Natural killer cell (primary cell): ENCODE measurements at places on chromosomes 3 and 15. TPM values are rescaled to one million over a fixed set of nuclear protein-coding genes. Genes with fewer than 3 reads are reported as not detected.

DNA sequence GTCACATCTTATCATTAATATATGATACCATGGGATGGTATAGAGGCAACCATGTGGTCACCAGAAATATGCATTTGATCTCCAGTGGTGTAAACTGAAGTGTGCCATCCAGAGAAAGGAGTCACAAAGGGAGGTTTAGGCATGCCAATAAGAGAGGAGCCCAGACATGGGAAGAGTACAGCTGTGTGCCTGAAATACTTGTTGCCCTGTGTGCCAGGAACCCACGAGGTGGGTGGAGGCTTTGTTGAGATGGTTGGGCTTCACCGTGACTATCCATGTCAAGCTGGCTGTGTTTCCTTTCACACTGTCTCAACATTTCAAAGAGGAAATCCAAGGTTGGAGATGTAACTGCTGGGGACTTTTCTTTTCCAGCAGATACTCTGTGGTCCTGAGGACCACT lies 43.5 kb downstream of the CACNA2D3 start:
- H3K36me3 ChIP-seq: no peaks in the 10 kb centered on the region
- H3K4me1 ChIP-seq: no peaks in the 10 kb centered on the region
- H3K27me3 ChIP-seq: no peaks in the 10 kb centered on the region
- no peak for DNase-seq
- H3K4me3 ChIP-seq: no peak overlapping the region

DNAH12 gene
- total RNA-seq: 0.30 TPM

- H3K4me3 ChIP-seq: no peak overlapping the region
- H3K27ac ChIP-seq: no peak overlapping the region
Measured at GRCh38 chr15:41438206-41438605, 21.3 kb downstream of the RTF1 start.

DNA sequence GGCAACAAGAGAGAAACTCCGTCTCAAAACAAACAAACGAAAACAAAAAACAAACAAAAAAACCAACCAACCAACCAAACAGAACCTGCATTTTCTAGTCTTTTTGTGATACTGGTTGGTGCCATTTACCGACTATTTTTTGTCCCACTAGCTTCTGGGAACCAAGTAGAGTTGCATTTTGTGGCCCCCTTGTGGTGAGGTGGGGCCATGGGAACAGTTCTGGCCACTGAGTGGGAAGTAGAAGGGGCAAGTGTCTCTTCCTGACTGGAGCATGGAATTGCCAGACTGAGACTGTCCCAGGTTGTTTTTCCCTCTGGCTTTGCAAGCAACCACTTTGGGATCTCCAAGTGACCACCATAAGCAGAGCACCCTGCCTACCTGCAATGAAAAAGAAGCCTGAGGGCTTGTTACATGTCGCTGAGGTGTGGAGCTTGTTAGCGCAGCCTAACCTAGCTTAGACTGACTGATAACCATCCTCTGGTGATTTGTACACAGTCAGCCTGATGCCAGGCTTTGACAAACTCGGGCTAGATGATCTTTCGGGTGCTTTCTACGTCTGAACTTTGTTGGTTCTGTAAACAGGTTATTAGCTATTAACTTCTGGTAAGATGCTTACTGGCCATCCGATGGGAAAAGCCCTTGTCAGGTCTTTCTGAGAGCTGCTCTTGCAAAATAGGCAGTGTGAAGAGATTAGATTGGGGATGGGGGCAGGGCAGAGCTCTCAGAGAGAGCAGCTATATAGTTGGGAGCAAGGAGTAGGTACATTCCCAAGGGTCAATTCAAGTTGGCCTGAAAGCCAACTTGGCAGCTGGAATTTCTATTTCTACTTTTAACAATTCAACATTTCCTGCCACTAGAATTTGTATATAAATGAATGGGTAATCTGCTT lies 172.2 kb downstream of the SSR3 start:
- H3K27ac ChIP-seq: no peak overlapping the region
- DNase-seq: no peak
- H3K4me1 ChIP-seq: no peaks in the 10 kb centered on the region
- H3K4me3 ChIP-seq: no peak overlapping the region
- no peaks in the 10 kb centered on the region for H3K27me3 ChIP-seq
- no peaks in the 10 kb centered on the region for H3K36me3 ChIP-seq

CCK gene
- total RNA-seq: not detected
